HEK293T (cell line): ENCODE measurements at places on chromosomes 13 and 19.

GRCh38 chr19:49749055-49749716 lies 13.9 kb downstream of the TSKS start:
- DNase-seq, result no peak

GRCh38 chr13:41384749-41385503 lies 72.4 kb upstream of the RGCC start:
- peak; percentile 13 for DNase-seq

DNA sequence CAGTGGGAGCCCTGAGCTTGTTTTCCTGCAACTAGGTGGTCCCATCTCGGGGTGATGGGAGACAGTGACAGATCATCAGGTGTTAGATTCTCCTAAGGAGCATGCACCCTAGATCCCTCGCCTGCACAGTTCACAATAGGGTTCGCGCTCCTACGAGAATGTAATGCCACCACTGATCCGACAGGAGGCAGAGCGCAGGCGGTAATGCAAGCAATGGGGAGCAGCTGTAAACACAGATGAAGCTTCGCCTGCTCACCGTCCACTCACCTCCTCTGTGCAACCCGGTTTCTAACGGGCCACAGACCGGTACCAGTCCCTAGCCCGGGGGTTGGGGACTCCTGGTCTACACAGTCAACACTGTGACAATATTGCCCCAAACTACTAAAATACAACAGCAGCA lies 38.8 kb downstream of the CARD8 start:
- DNase-seq, result no peak

DNA sequence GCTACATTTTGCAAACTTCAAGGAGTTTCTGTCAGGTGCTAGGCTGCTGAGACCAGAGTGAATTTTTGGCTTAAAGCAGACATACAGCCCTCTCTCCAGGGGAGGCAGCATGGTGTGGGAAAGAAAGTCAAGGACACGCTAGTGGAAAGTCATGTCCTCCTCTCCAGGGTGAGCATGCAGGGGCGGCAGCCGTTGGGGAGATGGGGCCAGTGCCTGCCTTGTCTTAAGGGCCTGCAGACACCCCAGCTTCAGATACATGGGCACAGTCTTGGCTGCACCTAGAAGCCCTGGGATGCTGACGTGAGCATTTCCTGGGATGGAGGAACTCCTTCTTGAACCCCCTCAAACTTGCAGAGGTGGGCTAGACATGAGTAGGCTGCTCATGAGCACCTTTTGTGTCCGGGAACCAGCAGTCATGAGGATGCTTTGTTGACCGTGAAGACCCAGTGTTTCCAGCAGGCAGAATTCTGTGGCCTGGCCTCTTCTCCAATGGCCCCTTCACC lies 43.3 kb upstream of the PEPD start:
- no peak for DNase-seq

DNA sequence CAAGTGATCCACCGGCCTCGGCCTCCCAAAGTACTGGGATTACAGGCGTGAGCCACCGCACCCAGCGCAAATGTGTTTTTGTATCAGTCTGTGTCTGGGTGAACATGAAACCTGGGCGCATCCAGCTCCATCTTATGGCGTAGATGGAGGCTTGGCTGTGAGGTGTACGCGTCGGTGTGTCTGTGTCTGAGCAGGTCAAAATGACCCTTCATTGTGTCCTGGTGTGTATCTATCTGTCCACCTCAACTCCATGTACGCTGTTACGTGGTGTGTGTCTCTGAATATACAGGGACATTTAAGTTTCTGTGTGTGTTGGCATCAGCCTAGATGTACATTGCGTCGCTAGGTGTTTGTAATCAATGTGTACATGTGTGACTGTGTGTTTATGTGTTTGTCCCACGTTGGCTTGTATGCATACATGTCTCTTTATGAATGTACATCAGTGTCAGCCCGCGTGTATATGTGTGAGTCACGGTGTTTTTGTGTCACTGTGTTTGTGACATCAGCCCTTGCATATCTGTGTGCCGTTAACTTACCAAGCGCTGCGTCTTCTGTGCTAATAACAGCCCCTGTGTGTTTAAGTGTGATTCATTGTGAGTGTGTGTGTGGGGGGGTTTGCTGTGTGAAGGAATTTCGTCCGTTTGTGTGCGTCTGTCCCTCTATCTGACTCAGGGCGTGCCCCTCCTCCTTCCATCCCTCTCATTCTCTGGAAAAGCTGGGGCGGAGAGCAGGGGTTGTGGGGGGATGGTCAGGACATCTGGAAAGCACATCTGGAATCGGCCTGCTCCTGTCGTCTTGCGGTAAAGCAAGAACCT lies 6.4 kb downstream of the AXL start:
- no peak for DNase-seq

- no peak for DNase-seq
These were observed 7.8 kb downstream of the ABCA7 start for GRCh38 chr19:1047696-1048147.

GRCh38 chr19:3285647-3286176 lies 61.3 kb downstream of the CELF5 start:
- no peak for DNase-seq

GRCh38 chr13:29591310-29591709 lies 4.2 kb downstream of the SLC7A1 start:
- DNase-seq, result no peak

DNA sequence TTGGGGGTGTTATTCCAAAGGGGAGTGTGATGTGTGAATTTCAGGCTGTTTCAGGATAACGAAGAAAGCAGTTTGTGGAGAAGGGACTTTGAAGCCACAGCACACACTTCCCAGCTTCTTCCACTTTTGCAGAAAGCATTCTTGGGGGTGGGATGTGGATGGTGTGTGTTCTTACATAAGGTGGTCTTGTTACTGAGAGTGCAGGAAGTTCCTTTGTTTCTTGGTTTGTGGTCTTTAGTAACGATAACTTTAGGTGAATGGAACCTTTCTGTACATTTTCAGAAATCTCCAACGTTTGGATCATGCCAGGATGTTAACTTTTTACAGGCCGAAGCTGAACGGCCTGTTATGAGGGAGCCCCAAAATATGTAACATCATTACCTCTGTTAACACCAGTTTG lies 251.8 kb downstream of the KCNRG start:
- DNase-seq, result no peak

DNA sequence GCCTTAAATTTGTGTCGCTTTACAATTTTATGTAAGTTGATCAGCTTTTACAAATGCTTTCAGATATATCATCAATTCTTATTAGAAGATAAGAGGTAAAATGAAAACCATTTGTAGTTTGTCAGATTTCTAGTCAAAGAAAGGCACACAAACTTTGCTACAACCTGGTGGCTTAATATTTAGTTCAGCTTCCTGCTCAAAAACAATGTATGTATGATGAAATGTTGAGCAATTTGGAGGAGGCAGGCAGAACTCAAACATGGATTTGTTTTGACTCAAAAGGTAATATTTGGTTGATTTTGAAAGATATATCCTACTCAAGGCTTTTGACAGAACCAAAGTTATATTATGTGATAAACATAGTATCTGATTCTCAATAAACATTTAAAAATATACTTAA lies 24.2 kb downstream of the NEK5 start:
- no peak for DNase-seq

DNA sequence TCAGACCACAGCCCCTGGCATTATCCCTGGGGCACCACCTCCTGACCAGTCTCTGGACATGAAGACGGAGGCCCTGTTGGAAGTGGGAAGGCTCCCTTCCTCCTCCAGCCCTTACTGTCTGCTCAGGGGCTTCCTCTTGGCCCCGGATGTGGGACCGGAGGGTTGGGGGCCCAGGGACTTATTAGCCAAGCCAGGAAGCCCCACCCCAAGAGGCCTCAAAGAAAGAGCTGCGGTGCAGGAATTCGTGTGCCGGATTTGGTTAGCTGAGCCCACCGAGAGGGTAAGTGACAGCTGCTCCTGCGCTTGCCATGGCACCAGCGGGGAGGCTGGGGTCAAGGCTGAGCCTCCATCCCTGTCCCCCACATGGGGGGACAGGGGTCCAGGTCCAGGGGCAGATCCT lies at the start of gene RETN:
Gene RETN, plus strand, starts transcription at position 208 of the 400 bp plus-strand sequence. CDS start 278 bp downstream, outside the sequence.
- DNase-seq, result no peak
